Activated CD4-positive, CD25-positive, alpha-beta regulatory T cell (primary cell): ENCODE measurements at places on chromosomes 6 and 20.
A peak's percentile ranks its signal among the peaks of the same experiment; 100 is the strongest.

- no peak for DNase-seq
These were observed 212.5 kb downstream of the BMP7 start for GRCh38 chr20:57053793-57054552.

GRCh38 chr6:131135244-131136020, at the start of gene AKAP7:
AKAP7 (plus strand) TSS chr6:131135467; CDS start chr6:131135764, 297 bp downstream.
- peak; percentile 32 for DNase-seq

DNA sequence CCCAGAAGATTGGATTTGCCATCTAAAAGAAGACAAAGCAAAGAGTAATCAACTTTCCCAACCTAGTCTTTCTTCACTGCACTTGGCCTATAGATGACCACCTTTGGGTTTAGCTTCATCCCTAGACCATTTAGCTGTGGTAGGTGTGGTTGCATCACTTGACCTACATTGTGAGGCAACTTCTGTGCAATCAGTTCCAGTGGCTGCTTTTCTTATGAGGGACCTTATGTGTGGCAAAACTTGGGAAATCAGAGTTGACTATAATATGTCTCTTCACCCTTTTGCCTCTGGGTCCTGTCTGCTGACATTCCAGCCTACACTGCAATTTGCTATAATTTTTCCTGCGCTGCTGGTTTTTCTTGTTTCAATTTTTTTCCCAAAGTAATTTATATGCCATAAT, 55.2 kb downstream of the PRDM13 start:
- DNase-seq, result no peak

DNA sequence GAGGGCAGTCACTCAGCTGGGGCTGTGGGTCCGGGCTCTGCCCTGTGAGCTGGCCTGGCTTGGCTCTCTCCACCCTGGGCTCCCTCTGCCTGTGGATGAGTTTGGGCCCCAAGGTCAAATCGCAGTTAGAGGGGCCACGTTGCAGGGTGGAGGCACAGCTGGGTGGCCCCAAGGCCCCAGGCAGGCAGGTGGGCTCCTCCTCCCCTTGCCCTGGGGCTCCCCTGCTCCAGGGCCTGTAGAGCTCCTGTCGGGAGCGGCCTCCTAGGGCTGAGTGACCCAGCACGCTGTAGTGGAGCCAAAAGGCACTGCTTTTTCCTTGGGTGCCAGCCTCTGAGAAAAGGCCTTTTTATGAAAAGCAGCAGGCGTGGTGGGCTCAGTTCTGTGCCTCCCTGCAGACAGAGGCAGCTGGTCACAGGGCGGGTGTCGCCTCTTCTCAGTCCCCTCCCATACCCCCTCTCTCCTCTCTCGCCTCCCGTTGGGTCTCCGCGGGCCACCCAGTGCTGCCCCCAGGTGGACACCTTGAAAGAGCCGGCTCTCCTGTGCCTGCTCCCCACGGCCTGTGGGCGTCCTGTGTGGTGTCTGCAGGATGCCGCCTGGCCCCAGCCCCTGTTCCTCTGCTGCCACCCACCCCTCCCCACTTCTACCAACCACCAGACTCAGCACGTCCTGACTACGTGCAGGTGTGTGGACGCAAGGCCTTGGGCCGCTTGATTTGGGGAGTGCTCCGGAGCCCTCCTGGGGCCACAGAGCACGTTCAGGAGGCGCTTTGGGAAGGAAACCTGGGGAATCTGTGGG, 13.2 kb downstream of the SS18L1 start:
- peak; percentile 65 for DNase-seq

- DNase-seq, result no peak
These were observed 106.8 kb downstream of the PXDC1 start for GRCh38 chr6:3644739-3645012.

DNA sequence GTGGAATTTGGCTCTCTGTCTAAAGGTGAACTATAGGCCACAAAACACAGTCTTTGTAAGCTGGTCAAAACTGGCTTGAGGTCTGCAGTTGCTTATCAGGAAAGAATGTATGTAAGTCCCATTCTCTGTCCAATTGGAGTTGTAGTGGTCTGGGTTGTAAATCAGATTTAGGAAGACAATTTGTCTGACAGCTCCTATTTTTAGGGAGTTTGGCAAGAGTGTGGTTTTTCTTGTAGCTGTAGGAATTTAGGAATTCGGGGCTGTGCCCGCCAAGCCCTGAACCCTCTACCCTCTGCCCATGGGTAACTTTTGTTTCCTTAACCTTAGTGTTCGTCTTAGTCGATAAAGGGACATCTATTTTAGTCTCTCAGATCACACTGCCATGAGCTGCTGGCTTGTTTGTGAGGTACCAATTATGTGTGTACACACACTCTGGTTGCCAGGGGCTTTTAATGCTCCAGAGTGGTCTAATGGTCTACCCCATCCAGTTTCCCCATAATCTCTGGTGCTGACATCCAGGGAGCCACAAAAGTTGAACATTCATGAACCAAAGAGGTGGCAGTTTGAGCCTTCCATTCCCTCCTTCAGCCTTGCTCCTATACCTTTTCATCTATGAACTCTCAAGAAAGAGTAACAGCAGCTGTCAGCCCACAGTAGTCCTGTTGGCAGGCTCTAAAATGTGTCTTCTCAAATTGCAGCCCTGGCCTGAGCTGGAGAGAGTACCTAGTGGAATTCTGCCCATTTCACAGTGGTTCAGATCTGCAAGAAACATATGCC, 93.0 kb downstream of the ANKRD6 start:
- DNase-seq, result no peak
